ENCODE measurements at places on chromosomes 11 and 22.
A peak's percentile ranks its signal among the peaks of the same experiment; 100 is the strongest.

- DNase-seq, result no peak
Observed at GRCh38 chr11:119130662-119131061, 9.3 kb downstream of the HINFP start.

DNA sequence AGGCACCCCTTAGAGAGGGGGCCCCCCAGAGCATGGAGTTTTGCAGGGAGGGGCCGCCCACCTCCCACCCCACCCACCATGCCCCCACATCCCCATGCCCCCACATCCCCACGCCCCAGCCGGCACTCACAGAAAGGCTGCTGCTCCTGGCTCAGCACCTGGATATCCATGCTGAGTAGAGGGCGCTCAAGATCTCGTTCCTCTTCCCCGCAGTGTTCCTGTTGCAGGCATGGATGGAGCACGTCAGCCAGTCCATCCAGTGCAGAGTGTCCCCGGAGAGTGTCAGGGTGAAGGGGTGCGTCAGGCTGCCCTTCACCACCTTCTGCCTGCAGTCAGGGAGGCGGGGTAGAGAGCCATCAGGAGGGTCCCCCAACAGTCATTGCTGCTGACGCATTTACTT is 156.2 kb downstream of the CRYBB2 start:
- no peak for DNase-seq

GRCh38 chr11:9759519-9760192 is 95.8 kb downstream of the SWAP70 start:
- DNase-seq, result peak; percentile 100

DNA sequence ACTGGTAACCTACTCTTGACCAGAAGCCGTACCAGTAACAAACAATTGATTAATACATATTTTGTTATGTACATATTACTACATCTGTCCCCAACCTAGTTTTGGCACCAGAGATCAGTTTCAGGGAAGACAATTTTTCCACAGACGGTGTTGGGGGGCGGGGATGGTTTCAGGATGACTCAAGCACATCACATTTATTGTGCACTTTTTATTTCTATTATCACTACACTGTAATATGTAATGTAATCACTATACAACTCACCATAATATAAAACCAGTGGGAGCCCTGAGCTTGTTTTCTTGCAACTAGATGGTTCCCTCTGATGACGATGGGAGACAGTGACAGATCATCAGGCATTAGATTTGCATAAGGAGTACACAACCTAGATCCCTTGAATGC is 15.5 kb downstream of the DGCR8 start:
- no peak for DNase-seq

DNA sequence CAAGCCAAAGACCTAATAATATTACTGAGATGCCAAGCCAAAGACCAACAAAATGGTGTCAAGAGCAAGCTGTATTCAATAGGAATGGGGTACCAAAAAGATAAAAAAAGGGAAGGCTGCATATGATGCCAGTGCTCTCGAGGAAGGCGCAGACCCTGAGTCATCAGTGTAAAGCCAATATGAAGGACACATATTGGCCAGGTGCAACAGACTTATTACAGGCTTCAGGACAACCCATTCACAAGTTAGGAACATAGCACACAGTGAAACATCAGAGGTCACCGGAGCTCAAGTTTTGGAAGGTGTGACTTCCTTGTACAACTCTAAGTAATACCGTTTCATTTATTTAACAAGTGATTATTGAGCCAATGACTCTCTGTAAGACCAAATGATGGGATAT is 58.1 kb downstream of the AMBRA1 start:
- no peak for DNase-seq

GRCh38 chr11:128473636-128474035 is 113.7 kb downstream of the ETS1 start:
- no peak for DNase-seq

- no peak for DNase-seq
Observed at GRCh38 chr22:45092644-45093043, 71.1 kb upstream of the NUP50 start.

DNA sequence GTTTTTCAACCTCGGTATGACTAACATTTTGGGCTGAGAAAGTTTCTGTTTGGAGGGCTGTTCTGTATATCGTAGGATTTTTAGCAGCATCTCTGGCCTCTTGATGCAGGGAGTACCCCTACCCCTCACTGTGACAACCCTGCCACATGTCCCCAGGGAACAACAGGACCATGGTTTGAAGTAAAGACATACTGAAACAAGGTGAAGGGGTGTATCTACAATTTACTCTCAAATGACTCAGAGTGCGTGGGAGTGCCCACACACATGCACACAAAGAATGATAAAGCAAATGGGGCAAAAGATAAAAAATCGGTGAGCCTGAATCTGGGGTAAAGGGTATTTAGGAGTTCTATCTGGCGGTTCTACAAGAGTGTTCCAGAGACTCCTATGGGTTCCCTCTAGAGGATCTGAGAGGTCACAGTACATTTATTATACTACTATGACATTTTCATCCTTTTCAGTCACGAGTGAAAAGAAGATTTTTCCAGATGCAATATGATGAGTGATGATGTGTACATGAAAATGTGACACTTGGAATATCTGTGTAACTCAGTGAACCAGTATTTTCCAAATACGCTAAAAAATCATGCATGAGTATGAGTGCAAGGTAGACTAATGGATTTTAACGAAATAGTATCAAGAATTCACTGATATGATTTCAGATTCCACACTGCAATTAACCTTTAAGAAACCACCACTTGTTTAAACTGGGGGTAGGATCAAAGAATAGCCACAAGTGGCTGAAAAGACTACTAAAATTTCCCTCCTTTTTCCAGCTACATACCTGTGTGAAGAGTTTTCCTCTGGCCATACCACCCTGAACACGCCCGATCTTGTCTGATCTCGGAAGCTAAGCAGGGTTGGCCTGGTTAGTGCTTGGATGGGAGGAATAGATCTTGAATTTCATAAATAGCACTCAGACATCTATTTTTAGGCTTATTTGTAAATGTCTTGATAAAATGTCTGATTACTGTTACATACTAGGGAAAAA is 56.3 kb upstream of the YPEL1 start:
- no peak for DNase-seq

DNA sequence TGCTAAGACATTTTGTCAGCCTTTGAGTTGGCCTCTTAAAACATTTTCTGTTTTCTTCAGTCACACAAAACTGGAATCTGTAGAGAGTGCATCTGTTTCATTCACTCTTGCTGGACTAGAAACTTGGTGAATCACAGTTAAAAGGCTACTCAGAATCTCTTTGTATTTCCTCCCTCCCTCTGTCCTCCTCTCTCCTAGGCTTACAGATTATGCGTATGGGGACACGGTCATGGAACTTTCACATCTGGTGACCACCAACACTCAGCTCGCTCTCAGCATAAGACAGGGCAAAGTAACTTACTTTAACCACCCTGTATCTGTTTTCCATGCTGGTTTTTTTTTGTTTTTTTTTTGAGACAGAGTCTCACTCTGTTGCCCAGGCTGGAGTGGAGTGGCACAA is 50.4 kb downstream of the BARX2 start:
- DNase-seq, result no peak

DNA sequence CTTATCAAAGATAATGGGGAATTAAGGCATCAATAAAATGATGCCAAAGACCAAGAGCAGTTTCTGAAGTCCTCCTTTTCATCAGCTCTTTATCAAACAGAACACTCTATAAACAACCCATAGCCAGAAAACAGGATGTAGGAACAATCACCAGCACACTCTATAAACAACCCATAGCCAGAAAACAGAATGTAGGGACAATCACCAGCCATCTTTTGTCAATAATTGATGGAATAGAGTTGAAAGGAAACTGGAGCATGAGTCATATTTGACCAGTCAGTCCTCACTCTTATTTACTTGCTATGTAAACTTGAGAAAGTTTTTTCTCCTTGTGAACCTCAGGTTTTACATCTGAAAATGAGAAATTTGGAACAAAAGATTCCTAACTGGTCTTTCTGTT is 10.0 kb downstream of the MS4A2 start:
- no peak for DNase-seq

DNA sequence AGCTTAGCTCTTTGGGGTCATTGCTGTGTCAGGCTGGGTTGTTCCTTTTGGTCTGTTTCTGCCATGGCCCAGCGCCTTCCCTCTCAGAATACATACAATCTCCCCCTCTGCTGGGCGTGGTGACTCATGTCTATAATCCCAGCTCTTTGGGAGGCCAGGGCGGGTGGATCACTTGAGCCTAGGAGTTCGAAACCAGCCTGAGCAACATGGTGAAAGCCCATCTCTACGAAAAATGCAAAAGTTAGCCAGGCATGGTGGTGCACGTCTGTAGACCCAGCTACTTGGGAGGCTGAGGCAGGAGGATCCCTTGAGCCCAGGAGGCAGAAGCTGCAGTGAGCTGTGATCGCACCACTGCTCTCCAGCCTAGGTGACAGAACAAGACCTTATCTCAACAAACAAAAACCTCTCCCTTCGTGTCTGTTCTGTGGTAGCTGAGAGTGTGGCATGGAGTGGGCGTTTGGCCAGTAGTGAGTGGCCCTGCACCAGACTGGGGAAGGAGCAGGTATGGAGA is 46.7 kb upstream of the RAB1B start:
- DNase-seq, result peak; percentile 18

GRCh38 chr22:37684803-37685615 is 1.1 kb upstream of the NOL12 start:
- DNase-seq, result no peak

GRCh38 chr11:103543456-103543855 is 434.2 kb downstream of the DYNC2H1 start:
- DNase-seq, result no peak

DNA sequence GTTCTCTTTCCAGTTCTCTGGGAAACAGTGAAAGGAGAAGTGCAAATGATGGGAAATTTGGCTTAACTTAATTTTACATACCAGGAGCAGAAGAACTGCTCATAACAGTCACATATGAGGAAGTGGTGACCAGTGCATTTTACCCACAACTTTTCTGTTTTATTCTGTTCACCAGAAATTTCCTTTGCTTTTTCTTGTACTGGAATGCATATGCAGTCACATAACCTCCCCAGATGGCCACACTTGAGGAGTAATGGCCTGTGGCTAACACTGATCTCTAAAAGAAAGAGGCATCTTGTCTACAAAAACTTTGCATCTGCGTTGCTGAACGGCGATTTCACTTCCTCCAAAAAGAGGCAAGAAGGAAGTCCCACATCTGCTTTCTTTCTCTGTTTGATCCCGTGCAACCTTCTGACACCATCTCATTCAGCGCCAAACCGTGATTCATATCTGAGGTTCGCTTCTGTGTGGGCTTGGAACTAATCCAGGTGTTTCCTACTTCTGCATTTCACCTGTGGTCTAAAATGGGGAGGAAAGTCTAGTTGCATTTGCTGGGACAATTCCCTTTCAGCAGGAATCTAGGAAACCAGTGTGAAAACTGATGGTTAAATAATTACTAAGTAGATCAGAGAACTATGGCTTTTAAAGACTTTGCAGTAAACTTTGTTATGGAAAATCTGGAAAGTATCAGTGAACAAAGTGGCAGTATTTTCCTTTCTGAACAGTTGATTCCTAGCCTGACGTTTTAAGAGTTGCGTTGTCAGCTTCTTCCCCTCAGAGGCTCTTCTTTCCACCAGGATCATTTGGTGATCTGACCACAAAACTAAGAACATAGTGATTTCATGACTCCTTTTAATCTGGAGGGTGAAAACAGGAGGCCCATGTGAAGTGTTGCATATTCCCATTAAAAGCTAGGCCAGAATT is 4.2 kb upstream of the MPEG1 start:
- DNase-seq, result peak; percentile 57

GRCh38 chr11:10785146-10785474 is 23.6 kb downstream of the EIF4G2 start:
- DNase-seq, result no peak

DNA sequence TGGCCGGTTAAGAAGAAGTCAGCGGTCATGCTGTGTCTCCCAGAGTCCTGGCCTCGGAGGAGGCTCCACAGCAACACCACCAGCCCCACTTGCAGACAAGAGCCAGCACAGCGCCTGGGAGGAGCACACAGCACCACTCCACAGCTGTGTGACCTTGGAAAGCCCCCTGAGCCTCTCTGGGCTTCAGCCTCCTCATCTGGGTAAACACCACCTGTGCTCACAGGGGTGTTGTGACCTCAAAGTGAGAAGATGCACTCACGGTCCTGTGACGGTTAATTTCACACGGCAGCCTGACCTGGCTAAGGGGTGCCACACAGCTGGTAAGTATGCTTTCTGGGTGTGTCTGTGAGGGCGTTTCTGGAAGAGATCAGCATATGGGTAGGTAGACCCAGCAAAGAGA is 54.7 kb downstream of the PHF21B start:
- DNase-seq, result no peak

- no peak for DNase-seq
Observed at GRCh38 chr11:74746868-74747267, 1.8 kb upstream of the RNF169 start.

- DNase-seq, result no peak
Observed at GRCh38 chr22:20031732-20032406, 11.0 kb downstream of the TANGO2 start.

DNA sequence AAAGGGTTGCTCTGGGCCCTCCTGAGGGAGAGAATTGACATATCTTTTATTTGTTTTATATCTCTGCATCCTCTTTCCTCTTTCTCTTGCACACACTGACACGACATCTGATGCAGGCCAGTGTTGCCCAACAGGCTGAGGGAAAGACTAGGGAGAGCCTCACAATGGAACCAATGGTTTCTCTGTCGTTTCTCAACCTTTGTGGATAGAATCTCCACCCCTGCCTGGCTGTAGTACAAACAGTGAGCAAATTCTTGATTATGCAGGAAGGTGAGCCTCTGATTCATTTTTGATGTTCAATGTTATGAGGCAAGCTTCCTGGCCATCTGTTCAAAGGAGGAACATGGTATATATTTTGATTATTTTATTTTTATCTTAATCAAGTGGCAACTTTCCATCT is 49.8 kb upstream of the PLET1 start:
- no peak for DNase-seq

DNA sequence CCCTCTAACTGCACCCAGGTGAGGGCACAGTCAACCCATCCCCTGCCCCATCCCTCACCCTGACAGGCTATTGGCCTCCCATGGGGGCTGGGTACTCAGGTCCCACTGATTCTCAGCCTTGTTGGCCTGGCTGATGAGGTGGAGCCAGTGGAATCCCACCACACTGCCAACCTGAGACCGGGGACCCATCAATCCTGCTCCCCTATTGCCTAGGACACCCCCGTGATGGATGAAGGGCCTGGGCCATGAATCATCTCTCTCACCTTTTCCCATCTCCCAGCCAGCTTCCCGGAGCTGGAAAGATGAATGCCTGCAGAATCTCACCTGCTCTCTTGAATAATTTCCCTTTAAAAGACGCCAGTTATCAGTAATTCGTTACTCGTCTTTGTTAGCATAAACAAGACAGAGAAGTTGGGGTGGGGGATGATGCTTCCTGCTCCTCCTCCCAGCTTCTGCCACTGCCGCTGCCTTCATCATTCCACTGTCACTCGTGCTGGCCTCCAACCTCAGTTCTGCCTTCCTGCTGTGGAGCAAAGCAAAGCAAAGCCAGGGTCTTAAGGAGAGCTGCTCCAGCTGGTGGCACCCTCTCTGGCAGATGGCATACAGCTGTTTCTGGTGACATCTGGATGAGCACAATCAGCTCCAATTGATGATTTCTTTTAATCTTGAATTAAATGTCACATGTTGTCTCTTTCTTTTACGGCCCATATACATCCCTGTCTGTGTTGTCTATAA is 204.0 kb upstream of the NECTIN1 start:
- DNase-seq, result no peak

GRCh38 chr11:100681064-100681502 is 6.0 kb upstream of the ARHGAP42 start:
- peak; percentile 79 for DNase-seq

GRCh38 chr22:40401532-40401931 is 31.1 kb downstream of the SGSM3 start:
- no peak for DNase-seq
